Activated naive CD8-positive, alpha-beta T cell treated with anti-CD3 and anti-CD28 coated beads, Interleukin-2, amount 50 U/mL, for 24 hours (primary cell): ENCODE measurements at places on chromosomes 11 and 22.

DNA sequence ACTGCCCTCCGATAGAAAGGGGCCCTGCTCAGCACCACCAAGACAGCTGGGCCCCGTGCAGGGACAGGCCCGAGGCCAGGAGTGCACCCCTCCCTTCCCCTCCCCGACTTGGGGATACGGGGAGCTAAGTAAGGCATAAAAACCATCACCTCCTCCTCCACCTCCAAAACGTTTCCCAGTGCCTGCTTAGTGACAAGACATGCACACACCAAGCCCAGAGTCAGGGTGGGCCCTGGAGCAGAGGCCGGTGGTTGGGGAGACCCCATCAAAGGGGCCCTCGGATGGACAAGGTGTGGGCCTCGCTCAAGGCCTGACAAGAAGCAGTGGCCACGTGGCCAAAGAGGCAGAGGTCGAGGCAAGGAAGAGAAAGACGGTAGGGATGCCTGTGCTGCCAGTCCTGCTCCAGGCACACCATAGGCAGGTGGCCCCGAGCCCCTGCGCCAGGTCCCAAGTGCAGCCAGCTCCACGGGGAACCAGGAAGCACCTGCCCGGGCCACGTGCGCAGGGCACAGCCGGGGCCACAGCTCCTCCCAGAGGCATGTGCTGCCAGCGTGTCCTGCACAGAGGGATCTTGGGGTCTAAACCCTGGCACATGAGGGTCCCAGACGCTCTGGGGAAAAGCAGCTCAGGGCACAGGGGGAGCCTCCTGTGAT lies 53.0 kb downstream of the BRD1 start:
- DNase-seq = no peak

- DNase-seq = peak; percentile 64
Measured at GRCh38 chr22:31337178-31337577, 9.0 kb downstream of the PATZ1 start.

GRCh38 chr11:84720706-84721402 lies 906.3 kb downstream of the DLG2 start:
- DNase-seq = peak; percentile 6

DNA sequence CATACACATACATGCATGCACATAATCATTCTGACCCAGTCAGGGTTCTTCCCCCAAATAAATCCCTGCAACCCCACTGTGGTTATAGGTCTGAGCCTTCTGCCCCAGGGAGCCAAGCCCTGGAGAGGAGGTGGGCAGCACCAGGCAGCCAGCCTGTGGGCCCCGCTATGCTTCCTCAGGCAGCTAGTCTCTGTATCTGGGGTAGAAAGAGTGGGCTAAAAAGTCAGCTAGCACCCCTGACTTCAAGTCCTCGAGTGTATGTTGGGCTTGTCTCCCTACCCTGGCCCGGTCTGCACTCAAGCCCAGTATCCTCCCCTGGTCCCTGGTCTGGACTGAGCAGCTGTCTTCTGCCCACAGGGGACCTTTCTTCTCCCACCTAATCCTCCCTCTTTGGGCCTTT lies 28.0 kb downstream of the KCNQ1OT1 start:
- DNase-seq = no peak

- no peak for DNase-seq
Measured at GRCh38 chr11:109511598-109511997, 89.6 kb downstream of the C11orf87 start.

DNA sequence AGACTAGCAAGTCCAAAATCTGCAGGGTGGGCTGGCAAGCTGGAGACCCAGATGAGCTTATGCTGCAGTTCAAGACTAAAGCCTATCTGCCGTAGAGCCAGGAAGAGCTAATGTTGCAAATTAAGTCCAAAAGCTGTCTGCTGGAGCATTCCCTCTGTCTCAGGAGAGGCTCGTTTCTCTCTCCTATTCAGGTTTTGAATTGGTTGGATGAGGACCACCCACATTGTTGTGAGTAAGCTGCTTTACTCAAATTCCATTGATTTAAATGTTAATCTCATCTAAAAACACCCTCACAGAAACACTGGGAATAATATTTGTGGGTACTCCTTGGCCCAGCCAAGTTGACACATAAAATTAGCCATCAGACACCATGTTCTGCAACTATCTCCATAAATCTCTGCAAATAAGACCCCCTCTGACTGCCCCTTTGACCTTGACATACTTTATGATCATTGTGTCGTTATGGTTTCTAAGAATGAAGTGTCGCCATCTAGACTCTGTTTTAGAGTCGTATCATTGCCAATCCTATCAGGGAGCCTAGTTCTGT lies 16.8 kb upstream of the CUL5 start:
- DNase-seq = no peak

DNA sequence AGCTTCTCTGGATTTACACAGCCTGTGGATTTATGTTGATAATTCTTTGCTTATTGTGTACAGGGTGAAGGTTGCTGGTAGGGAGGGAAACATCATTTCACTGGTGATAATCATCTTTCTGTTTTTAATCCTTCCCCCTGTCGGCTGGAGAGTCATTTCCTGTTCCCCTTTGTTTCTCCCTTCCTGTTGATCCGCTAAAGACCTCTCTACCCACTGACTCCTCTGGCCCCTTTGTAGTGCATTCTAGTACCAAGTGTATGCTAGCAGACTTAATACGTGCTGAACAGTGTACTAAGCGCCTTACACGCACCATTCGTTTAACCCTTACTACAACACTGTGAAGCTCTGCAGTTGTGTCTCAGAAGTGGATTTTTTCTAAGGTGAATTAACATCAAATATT lies 19.0 kb upstream of the OR9Q1 start:
- no peak for DNase-seq

GRCh38 chr22:38419121-38419857 lies 35.7 kb downstream of the KCNJ4 start:
- DNase-seq = no peak

DNA sequence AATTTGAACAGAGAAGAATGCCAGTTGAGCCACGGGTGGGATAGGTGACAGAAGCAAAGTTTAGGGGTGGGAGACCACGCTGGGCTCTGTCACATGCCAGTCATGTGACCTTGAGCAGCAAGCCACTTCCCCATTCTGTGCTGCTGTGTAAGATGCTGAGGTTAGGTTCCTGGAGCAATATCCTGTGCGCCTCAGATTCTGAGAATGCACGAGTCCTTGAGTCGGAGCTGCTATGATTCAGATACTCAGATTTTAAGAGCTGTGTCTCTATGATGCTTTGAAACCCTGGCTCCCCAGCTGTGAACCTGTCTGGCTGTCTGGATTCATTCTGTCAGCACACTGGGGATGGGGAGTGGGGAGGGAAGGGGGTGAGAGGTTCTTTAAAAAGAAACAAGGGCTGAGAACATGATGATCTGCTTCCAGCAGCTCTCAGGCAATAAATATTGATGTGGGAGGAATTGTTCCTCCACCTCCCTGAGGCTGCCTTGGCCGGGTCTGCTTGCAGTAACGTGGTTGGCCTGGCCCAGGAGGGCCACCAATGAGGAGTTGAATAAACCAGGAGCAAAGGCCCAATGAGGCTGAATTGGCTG lies 24.0 kb downstream of the SLCO2B1 start:
- peak; percentile 7 for DNase-seq

DNA sequence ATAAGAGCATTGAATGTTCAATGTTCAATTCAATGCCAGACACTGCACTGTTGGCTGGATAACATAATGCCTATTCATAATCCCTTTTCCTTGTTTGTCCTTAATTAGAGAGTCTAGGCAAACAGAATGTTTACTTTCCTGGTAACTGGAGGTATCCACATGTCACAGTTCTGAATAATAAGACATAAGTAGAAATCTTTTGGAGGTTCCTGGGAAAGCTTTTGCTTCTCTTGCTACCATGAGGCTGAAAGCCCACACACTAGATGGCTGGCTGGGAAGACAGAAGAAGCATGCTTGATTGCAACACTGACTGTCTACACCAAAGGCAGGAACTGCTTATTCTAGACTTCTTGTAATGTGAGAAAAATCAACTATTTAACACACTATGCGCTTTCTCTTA lies 79.5 kb downstream of the GAB2 start:
- DNase-seq = no peak

GRCh38 chr11:75100314-75100713 lies 3.6 kb upstream of the OR2AT4 start:
- peak; percentile 30 for DNase-seq

DNA sequence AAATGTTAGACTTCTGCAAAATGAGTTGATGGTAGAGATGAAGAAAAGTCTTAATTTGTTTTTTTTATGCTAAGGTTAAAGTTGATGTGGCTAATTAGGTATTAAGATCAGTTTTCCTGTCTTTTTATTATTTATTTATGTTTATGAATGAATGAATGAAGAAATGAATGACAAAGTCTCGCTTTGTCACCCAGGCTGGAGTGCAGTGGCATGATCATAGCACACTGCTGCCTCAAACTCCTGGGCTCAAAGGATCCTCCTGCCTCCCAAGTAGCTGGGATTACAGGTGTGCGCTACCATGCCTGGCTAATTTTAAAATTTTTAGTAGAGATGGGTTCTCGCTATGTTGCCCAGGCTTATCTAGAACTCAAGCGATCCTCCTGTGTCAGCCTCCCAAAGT lies 29.2 kb downstream of the MTMR3 start:
- no peak for DNase-seq

DNA sequence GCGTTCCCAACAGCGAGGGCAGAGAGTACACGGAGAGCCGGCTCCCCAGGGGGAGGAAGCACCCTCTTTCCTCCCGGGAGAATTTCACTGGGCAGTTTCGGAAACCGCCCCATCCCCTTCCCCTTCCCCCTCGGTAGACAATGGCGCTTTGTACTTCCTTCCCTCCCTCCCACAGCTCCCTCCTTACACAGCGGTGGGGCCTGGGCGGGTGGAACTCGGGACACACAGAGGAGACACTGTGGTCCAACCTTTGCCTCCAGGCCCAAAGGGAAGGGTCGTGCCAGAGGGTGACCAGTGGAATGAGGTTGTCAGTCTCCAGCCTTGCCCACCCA lies 4.3 kb downstream of the SMTN start:
- no peak for DNase-seq
